Fibroblast of skin of abdomen (primary cell): ENCODE measurements at places on chromosomes 3 and 15.

- DNase-seq = no peak
These were observed 34.6 kb upstream of the CCDC66 start for GRCh38 chr3:56522374-56522773.

DNA sequence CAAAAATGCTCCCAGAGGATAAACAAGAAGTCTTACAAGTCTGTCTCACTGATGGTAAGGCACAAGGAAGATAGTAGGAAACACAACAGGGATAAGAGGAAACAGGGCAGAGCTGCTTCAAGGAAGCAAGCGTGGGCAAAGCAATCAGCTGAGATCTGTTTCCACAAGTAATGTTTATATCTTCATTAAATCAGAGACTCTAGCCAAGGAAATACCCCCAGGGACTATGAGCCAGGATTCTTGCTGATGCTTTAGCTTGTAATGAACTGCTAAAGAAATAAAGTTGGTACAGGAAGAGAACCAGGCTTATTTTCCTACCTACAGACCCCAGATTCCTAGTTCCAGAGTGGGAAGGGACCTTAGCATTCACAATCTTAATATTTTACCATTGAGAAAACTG is 112.7 kb upstream of the C3orf80 start:
- no peak for DNase-seq

DNA sequence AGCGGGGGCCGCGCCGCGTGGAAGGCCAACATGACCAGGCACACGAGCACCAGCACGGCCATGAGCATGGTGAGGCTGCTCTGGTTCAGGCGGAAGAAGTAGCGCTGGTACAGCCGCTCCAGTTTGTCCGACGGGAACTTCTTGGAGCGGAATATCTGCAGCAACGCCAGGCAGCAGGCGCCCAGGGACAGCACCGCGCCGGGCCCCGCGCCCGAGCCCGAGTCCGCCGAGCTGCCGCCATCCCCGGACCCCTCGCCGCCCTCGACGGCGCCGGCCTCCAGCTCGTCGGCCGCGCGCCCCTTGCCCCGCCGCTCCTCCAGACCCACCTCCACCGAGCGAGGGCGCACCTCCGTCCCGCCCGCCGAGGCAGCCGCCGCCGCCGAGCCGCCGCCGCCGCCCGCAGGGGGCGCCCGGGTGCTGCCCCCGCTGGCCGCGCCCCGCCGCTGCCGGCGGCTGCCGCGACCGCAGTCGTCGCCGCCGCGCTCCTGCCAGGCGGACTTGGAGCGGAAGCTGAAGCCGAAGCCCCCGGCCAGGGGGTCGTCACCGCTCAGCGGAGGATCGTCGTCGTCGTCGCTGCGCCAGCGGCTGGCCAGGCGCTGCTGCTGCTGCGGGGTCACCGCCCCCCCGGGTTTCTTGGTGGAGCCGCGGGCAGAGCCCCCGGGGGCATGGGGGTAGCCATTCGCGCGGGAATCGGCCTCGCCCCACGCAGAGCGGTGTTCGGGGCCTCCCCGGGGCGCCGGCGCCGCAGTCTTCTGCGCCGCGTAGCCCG is 957 bp downstream of the ADCY5 start:
- DNase-seq = no peak

- DNase-seq = no peak
These were observed 5.9 kb upstream of the TBC1D21 start for GRCh38 chr15:73867426-73867825.

- no peak for DNase-seq
These were observed 150.8 kb downstream of the SOX2 start for GRCh38 chr3:181862502-181862901.

GRCh38 chr3:63264716-63265115 is 13.4 kb upstream of the SYNPR start:
- no peak for DNase-seq

DNA sequence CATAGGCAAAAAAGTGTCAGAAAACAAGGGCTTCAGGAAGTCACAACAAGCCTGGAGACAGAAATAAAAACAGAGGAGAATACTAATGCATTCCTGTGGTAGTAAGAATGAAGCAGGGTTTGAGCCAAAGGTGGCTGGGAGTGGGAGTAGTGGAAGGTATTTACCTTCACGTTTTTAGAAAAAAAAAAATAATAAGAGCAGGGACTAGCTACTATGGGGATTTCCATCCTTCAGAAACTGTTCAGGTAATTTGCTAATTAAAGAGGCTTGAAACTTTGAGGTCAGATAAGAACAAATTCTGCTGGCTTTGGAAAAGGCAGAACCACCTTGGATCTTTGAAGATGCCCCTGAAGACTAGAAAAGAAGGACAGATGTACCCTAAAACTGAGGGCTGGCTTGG is 18.4 kb downstream of the ILDR1 start:
- DNase-seq = no peak

- DNase-seq = peak; percentile 96
These were observed 12.9 kb downstream of the CD276 start for GRCh38 chr15:73697033-73697467.

GRCh38 chr3:46252980-46253379 is 10.7 kb downstream of the CCR3 start:
- no peak for DNase-seq

DNA sequence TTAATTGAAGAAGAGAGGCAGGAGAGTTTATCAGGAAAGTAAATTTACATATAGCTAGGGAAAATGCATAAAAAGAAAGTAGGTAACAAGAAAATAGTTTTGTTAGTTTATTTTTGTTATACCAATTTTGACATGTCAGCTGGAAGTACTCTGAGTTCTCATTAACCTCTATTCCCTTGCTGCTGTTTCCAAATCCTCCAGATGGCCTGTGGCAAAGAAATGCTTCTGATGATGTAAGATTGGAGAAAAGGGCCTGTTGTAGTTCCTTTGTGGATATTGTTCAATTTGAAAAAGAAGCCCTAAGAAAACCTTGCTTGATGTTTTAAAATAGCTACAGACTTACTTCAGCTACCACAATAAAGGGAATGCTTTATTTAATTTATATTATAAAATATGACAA is 192.9 kb upstream of the SLITRK3 start:
- DNase-seq = peak; percentile 23

DNA sequence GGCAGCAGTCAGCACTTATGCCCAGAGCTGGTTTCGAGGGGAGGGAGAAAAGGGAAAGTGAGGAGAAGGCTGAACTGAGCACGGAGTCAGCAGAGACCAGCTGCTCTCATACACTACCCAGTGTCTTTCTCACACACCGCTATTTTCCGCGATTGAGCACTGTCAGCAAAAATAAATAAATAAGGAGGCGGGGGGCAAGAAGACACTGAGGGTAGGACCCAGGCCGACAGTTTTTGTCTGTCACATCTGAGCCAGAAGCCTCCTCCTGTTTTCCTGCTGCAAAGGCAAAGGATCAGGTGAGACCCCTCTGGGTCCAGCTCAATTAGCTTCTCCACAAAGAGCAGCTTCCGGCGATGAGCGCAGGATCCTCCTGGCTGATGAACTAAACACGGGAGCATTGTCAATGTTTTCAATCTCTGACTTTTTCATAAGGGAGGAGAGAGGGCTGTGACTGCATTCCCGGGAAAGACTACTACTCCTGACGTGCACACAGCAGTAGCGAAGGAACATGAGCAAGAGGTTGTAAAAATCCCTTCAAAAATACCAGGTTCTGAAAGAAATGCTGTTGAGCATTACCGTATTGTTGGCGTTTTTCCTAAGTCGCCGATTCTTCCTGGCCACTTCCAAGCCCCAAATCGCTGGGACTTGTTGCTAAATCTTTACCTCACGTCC is 1.3 kb downstream of the FRMD5 start:
- DNase-seq = peak; percentile 10

DNA sequence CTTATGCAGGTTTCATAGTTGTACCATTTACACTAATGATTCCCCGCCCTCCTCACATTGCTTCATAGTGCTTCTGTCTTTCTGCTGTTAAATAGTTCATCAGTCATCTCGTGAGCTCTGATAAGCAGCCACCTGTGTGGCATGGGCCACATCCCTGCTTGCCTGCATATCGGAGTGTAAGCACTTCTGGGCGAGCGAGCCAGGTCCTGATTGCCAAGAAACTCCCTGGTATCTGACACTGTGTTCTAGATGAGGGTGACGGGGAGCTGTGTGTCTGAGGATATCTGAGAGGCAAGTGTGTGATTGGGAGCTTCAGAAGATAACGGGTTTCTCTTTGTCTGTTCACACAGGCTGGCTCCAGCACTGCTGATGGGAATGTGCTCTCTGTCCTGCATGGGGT is 130.6 kb downstream of the LRIG1 start:
- DNase-seq = no peak

DNA sequence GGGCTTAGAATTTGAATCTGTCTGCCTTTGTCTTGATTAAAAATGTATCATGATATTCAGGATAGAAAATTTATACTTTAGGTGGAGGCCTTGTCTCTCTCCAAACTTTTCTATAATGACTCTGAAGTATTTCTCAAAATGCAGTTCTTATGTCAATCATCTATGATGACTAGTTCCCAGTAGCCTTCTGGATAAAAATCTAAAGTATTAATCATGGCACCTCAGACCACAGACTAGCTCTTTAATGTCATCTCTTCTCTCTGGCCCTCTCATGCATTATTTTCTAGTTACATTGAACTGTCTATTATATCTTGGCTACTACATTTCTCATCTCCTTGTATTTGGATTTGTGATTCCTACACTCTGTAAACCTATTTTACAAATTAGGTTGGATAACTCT is 96.9 kb downstream of the ZPLD1 start:
- DNase-seq = no peak

GRCh38 chr3:28673446-28673845 is 324.8 kb upstream of the AZI2 start:
- DNase-seq = no peak

GRCh38 chr3:97949110-97949485 is 23.1 kb downstream of the RIOX2 start:
- DNase-seq = no peak

DNA sequence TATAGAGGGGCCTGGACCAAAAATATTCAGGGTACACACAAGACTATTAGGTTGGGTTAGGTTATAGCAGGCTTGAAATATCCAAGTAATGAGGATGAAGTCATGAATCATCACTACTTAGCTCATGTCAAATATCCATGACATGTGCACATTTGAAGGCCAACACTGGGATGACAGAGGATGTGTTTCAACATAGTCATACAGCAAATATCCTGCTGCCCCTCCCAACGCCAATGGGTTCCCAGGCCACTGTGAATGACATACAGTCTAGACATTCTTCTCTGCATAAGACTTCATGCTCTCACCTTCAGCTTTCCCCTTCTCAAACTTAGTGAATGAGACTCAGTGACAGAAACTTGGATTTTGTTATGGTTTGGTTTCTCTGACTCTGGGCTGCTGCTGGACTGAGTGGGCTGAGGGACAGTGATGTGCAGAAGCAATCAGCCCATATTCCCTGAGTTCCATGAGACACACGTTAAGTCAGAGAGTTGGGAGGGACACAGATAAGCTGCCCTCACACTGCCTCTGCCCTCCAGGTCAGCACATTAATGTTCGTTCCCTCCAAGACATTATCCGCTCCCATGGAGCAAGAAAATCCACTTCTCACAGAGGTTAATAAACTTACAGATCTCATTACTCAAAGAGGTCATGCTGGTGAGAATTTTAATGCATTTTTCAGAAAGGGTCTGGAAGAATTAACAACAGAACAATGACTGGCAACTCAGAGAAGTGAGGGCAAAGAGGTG is 15.4 kb downstream of the HOMER2 start:
- peak; percentile 77 for DNase-seq

GRCh38 chr3:52769786-52770455 is 819 bp downstream of the NEK4 start:
- no peak for DNase-seq

DNA sequence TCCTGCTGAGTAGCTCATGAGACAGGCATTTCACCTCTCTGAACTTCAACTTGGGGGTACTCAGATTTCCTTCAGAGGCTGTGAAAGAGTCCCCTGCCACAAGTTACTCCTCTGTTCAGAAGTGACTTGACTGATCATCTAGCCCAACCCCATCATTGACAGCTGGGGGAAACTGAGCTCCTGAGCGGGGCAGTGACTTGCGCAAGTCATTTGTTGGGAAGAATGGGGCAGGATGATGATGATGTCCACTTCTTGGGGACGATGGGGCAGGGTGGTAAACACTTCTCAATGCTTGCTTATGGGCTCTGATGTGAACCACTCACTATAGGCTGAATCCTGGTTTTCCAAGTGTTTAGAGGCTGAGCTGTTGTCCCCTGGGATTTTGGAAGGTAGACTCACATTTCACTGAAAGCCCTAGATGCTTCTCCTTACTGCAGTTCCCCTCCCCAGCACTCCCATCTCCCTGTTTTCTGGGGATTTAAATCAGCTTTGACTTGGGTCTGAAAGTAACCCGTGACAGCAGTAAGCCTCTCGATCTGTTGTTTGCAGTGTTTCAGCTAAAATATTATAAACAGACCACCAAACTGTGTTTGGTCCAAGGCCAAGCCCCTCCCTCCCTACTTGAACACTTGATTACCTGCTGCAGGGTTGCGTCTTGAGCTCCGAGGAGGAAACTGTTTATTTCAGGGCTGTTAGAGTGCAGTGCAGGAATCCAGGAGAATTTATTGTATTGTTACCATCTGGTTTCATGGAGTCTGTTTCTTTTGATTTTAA is 25.1 kb downstream of the SMAD3 start:
- DNase-seq = no peak

GRCh38 chr3:153144779-153145178 is 17.2 kb upstream of the RAP2B start:
- DNase-seq = peak; percentile 71

GRCh38 chr3:193870376-193871219 is 265.4 kb upstream of the HES1 start:
- DNase-seq = no peak

DNA sequence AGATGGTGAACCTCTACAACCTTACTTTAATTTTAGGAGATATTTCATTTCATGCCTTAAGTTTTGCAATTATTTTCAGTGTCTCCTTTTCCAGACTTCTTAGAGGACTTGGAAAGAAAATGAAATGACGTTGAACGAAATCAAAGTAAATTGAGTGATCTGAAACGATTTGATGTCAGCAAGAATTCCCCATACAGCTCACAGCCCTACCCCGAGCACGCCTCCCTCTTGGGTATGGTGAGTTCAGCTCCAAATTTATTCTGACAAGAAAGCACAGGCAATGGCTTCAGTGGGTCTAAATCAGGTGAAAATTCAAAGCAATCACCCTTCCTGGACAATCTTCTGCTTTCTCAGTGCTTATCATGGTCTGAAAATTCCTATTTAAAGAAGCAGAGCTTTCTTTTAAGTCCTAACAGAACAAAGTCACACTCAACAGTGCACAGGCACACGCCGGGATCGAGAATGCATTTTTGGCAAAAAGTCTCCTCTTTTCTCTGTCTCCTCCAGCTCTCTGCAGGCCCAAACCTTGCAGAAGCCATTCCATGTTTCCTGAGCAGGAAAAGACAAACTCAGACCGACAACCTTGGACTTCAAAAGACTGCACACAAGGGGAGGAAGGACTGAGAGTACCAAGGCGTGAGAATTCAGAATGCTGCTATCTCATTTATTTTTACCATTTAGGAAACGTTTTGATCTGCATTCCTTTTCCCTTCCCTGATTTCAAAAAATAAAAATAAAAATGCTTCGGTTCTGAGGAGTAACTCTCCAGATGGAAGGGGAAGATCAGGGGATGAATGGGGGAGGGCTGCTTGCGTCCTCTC is 72.0 kb downstream of the CCNL1 start:
- DNase-seq = no peak

DNA sequence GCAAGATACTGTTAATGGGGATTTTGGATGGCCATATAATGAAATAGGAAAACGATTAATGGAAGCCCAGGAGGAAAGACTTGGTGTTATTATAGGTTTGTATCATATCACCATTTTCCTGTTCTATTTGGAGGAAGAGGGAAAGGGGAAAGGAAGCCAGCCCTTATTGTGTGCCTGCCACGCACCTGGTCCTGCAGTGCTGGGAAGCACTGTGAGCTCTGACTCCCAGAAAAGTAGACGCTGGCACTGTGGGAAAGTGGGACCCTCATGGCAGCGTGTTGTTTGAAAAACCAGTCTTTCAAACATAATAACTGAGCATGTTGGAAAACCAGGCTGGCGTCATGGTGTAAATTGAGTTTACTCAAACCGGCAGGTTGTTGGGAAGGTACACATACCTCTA is 22.0 kb downstream of the CGNL1 start:
- DNase-seq = no peak
